ENCODE measurements at places on chromosomes 2 and 18.
A peak's percentile ranks its signal among the peaks of the same experiment; 100 is the strongest.

DNA sequence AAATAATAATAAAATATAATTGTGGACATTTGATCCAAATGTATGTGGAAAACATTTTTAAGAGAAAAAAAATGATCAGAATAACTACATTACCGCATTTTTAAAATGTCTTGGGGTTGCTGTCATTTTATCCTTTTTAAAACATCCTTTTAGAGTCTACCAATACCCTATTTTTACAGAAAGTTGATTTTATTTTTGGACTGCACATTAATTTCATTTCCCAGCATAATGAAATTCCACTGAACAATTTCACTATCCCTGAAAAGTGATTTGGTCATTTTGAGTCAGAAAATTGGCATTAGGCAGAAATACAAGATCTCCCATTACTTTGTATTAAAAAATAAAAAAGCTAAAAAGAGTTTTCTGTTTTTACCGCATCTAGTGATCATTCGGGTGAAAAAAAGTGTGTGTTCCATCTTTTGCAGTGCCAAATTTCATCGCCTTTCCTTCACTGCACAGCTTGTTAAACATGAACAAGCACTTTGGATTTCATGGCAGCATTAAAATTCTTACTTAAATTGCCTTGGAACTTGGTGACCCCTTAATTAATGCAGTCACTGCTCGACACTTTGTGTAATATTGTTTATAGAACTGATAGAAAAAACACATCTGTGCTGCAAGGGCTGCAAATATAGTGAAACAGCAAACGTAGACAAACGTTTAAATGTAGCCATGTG, 611.7 kb downstream of the TSN start:
- no peak for DNase-seq

DNA sequence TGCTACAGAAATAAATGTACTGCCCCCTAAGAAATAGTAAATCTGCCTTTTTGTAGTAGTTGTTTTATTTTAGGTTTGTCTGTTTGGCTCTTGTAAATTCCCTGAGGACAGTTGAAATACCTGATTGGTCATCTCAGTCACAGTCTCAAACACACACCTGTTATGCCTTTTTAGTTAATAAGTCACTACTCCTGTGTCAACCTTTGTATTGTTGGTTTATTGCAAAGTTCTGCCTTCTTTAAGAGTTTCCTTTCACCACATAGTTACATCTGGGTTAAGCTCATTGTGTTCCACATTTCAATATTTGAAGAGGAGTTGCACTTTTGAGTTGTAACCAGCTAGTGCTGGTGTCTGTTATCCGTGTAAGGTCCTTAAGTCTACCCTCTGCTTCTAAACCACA, 198.7 kb downstream of the CCDC85A start:
- DNase-seq = no peak

- no peak for DNase-seq
These were observed 192.1 kb downstream of the ARHGAP28 start for GRCh38 chr18:6921571-6921970.

DNA sequence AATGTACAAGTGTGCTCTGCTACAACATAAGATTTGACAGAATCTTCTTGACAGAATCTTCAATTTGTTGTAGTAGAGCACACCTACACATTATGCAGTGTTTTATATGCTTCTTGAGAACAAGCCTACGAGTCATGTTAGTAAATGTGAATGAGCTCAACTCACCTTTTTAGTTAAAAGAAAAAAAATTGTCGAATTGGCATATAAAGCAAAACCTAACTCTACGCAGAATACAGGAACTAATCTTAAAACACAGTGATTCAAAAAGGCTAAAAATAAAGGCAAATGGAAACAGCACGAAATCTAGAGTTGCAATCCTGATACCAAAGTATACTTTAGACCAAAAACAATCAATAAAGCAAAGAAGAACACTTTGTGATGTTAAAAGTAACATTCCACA, 87.9 kb downstream of the PIGN start:
- no peak for DNase-seq

DNA sequence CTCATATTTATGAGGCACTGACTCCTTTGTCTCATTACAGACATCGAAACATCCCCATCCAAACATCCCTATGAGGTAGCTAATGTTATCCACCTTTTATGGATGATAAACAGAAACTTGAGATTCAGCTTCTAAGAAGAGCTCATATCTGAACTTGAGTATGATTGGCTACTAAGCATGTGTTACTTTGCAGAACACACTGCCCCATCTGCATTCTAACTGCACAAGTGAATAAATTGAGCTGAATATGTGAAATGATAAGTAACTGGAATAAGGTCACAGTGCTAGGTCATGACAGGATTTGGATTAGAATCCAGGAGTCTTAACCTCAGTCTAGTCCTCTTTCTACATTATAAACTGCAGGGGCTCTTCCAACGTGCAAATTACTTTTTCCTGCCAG, 172.7 kb downstream of the SETBP1 start:
- DNase-seq = no peak

DNA sequence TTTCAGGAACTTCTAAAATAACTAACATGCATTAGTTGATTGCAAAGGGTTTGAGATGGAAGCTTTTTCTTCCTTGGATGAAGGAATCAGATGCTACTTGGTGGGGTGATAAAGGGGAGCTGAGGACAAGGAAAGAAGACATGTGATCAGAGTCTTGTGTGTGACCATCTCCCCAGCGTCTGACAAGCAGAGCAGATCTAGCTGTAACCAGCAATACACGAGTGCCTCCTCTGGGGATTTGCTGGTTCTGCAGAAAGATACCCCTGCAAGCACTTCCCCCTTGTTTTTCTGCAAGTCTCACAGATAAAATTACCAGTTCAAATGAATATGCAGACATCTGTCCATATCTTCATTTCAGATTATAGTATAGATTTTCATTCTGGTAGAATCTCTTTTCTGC, 2.7 kb downstream of the CDH7 start:
- peak; percentile 82 for DNase-seq

DNA sequence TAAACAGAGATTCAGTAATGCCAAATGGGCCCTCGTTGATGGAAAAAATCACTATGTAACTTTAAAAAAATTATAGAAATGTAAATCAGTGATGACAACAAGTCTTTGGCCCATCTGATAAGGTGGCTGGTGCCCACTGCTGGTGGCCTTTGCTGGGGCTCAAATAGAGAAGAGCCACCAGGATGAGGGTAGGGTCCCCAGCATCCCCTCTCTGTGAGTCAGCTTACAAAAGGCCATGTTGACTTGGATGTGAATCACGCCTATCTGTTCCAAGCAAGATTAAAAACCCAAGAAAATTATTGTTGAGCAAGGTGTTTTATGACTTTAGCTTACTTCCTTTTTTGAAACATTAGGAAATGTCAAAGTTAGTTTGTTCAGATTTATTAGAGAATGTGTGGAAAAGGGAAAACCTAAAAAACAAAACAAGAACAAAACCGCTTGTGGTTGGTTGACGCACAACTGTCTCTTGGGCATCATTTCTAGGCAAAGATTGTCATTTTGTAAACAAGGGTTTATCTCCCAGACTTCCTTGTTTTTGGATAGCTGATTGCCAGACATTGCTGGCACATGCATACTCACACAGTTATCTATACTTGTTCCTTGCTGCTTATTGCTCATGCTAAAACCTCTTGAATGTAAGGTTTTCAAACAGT, 53.7 kb upstream of the ZNF396 start:
- DNase-seq = no peak

DNA sequence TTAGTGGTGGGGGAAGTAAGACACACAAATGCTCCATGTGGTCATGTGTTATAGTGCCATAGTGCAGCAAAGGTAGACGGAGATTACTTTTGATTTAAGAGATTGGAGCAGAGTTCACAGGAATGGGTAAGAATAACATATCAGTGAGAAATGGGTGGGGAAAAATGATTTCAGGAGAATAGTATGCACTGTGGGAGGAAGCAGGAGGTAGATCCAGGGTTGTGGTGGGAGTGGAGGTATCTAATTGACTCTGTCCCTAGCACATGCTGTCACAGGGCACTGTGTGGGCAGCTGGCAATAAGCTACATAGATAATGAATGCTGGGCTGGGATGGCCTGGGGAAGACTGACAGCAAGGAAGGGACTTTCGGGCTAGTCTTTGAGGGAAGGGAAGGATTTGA, 65.3 kb downstream of the STAT1 start:
- DNase-seq = no peak

DNA sequence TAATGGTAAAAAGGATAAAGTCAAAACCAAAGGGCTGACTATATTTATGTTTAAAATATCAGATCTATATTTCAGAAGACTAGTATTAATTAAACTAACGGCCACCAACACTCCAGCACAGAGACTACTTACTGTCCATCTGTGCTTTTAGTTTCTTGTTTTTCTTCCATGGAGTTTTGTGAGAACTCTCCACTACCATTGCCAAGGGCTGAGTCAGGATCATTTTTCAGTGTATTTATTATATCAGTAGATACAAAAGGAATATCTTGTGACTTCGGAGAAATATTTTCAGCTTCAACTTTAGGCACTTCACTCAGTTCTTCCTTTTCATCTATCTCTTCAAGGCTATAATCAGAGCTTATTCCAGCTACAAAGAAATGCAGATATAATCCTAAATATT, 79.1 kb upstream of the GRB14 start:
- DNase-seq = no peak

- no peak for DNase-seq
These were observed 177.4 kb upstream of the NABP1 start for GRCh38 chr2:191500566-191500883.

DNA sequence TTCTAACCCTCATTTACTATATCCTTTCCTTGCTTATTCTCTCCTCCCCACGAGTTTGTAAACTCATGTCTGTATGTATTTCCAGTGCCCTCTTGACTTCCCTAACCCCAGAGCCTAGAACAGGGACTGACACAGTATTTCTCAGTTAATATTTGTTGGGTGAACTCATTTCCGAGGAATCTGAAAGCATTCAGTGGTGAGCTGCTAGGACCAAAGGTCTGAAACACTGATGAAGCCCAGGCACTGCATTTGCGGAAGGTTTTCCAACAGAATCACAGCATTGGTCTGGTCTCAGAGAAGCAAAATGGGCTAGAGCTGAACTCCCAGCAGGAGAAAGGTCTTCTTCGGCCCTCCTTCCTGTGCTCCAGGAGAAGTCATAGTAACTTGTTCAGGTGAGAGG, 56.8 kb downstream of the SOX11 start:
- DNase-seq = no peak

DNA sequence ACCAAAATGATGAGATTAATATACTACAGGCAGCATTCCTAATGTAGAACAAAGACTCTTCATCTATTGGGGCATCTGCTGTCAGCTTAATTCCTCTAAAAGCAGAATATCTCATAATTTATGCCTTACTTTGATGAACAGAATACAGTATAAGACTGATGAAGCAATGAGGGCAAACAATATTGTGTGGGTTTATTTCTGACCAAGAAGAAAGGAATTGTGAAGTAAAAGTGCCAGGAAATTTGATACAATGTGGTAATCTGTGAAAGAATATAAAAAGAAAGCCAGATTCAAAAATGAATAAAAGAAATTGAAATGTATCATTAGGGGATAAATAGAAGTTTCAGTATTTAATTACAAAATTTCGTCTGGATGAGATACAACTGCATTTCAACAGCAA, 78.8 kb upstream of the TTC21B start:
- no peak for DNase-seq

- DNase-seq = no peak
These were observed 110.7 kb downstream of the TRIM43 start for GRCh38 chr2:95702471-95702870.

DNA sequence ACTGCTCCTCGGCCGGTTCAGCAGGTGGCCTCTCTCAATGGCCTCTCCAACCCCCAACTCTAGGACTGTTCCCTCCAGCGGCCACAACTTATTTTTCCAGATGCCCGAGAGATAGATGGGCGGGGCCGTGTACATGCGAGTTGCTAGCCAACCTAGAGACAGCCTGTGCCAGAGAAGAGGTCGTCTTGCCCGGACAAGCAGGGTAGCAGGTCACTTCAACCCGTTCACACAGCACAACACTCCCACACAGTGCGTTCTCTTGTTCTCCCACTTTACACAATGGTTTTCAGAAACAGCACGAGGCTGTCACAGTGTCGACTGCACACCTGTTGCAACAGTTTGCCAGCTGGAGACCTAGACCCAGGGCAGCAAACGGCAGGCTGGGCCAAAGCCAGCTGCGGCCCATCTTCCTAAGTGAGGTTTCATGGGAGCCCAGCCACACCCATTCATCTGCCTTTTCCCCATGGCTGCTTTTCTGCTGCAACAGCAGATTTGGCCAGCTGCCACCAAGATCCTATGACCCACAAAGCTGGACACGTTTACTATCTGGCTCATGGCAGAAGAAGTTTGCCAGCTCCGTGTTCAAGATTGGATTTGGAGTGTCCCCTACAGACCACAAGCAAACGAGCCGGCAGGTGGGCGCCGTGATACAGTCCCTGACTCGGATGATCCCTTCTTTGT, 7.3 kb upstream of the PRLH start:
- peak; percentile 69 for DNase-seq

DNA sequence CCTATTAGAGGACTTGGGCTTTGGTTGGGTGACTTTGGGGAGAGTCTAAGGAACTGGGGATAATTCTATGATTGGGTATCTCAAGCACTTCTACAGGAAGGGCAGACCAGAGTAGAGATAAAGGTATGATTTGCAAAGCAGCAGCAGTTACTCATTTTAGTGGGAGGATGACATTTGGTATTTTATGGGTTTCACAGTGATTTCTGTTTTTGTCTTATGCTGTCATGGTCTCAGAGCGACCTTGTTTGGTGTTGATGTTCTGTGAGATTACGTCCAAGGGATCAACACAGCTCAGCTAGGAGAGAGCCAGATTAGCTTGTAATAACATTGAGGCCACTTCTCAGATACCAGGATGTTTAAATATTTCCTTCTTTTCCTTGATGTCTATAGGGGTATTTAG, 18.2 kb downstream of the TTR start:
- DNase-seq = no peak

- no peak for DNase-seq
These were observed 37.3 kb downstream of the FER1L5 start for GRCh38 chr2:96679848-96680247.

- DNase-seq = no peak
These were observed 24.7 kb downstream of the PCBP1 start for GRCh38 chr2:70111752-70112591.

- no peak for DNase-seq
These were observed 561.3 kb upstream of the FSHR start for GRCh38 chr2:49715597-49715996.

- DNase-seq = no peak
These were observed 669.7 kb downstream of the TDRD15 start for GRCh38 chr2:21793461-21793860.

- no peak for DNase-seq
These were observed 12.5 kb downstream of the ZC3H8 start for GRCh38 chr2:112242384-112242783.

GRCh38 chr18:8031496-8031895, 464.4 kb downstream of the PTPRM start:
- no peak for DNase-seq
